ENCODE measurements at places on chromosomes 11 and 22. TPM values are rescaled to one million over a fixed set of nuclear protein-coding genes. Genes with fewer than 3 reads are reported as not detected.

UBASH3B gene
- 3.7 TPM for total RNA-seq

OR5M10 gene
- not detected for total RNA-seq

LGALS12 gene
- 0.24 TPM for total RNA-seq

OR51B5 gene
- total RNA-seq: not detected

COX8A gene
- 875 TPM for total RNA-seq

AQP11 gene
- total RNA-seq: 5.4 TPM

EPS8L2 gene
- 192 TPM for total RNA-seq

CASTOR1 gene
- total RNA-seq: 4.5 TPM

GRCh38 chr11:95081412-95081811 is 8.2 kb upstream of the ENDOD1 start:
- H3K27me3 ChIP-seq: no peaks in the 10 kb centered on the region
- no peaks in the 10 kb centered on the region for H3K36me3 ChIP-seq
- no peak overlapping the region for H3K4me3 ChIP-seq
- no peaks in the 10 kb centered on the region for H3K4me1 ChIP-seq

- no peak for DNase-seq
- H3K4me3 ChIP-seq: no peak overlapping the region
- peaks cover 24% of the 10 kb centered on the region for H3K27me3 ChIP-seq
Observed at GRCh38 chr22:50262460-50262911, 1.0 kb upstream of the MAPK12 start.

DNA sequence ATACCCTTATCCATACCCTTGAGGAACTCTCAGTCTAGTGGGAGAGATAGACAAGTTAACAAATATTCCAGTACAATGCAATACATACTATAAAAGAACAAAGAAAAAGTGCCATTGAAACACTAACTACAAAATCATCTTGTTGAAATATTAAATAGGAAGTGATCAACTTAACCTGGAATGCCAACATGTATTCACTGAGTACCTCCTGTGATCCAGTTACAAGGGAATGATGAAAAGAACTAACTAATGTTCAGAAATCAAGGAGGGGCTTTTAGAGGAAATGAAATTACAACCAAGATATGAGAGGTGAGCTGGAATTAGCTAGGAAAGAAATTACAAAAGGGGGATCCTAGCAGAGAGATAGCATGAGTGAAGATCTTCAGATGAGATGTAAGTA is 6.2 kb upstream of the FIBIN start:
- no peaks in the 10 kb centered on the region for H3K4me1 ChIP-seq
- no peaks in the 10 kb centered on the region for H3K27me3 ChIP-seq
- no peak overlapping the region for H3K27ac ChIP-seq
- H3K4me3 ChIP-seq: no peak overlapping the region

- H3K4me3 ChIP-seq: no peak overlapping the region
- H3K27me3 ChIP-seq: no peaks in the 10 kb centered on the region
- no peaks in the 10 kb centered on the region for H3K4me1 ChIP-seq
- no peak overlapping the region for H3K27ac ChIP-seq
- DNase-seq: no peak
Observed at GRCh38 chr22:49210606-49211005, 617.1 kb downstream of the BRD1 start.

GRCh38 chr11:124872741-124873140 is 7.5 kb downstream of the ROBO3 start:
- no peak overlapping the region for H3K27ac ChIP-seq
- H3K36me3 ChIP-seq: no peaks in the 10 kb centered on the region
- H3K4me3 ChIP-seq: no peak overlapping the region

GRCh38 chr11:8997451-8997850 is 6.3 kb downstream of the NRIP3 start:
- H3K4me1 ChIP-seq: no peaks in the 10 kb centered on the region
- no peak for DNase-seq
- no peak overlapping the region for H3K27ac ChIP-seq
- peaks cover 3% of the 10 kb centered on the region for H3K27me3 ChIP-seq
- H3K4me3 ChIP-seq: no peak overlapping the region

DNA sequence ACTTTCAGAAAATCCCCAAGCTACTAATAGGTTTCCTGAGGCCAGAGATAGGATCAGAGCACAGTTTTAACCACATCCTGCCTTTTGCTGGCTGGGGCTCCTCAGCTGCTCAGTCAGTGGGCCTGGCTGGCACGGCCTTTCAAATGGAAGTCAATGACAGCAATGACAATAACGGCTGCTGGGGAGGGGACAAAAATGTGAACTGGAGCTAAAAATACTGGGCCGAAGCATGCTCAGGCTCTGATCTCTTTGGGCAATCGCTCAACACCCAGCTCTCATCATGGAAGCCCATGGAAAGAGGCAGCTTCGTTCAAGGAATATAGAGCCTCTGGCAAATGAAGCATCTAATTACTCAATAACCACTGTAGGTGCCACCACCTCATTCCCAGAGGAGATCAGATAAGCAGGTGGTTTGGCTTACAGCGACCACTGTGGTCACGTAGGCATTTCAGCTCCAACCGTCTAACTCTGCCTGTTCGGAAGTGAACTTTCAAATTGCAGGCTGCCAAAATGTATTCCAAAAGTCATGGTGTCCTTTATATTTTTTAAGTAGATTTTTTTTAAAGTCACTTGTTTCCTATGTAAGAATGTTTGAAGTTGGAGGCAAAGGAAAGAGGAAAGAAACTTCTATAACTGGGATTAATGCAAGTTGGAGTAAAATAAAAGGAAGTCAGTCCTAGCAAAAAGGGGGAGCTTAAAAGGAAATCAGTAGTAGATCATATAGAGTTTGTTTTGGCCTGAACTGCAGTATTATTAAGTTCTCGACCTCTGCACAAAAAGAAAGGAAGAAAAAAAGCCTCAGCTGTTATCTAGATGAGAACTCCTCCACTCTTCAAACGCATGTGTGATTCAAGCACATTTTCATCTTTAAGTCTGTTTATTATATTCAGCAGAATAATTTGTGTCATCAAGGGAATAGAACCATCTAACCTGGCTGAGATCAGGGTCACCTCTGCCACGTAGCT is 14.1 kb downstream of the WT1 start:
- no peaks in the 10 kb centered on the region for H3K4me1 ChIP-seq
- H3K36me3 ChIP-seq: no peaks in the 10 kb centered on the region
- no peak for DNase-seq
- peaks cover 10% of the 10 kb centered on the region for H3K27me3 ChIP-seq

DNA sequence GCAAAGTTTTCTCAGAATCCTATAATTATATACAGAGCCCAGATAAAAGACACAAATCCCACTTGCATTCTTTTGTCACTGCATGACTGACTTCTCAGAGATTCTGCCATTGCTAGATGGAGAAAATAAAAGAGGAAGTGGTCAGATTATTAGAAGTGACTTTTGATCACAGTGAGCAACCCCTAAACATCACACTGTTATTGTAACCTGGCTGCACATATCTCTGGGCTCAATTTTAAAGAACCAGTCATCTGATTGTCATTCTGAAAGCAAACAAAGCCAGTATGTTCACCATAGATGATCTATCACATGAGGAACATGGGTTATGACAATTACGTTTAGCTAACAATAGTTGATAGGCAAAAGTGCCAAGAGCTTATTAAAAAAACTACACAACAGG is 47.8 kb downstream of the COPB1 start:
- H3K4me1 ChIP-seq: no peaks in the 10 kb centered on the region
- H3K36me3 ChIP-seq: no peaks in the 10 kb centered on the region
- H3K27ac ChIP-seq: no peak overlapping the region
- no peak for DNase-seq
- H3K27me3 ChIP-seq: no peaks in the 10 kb centered on the region
